Activated T-cell treated with anti-CD3 and anti-CD28 coated beads, Interleukin-2, amount 50 U/mL, for 1 hour (primary cell): ENCODE measurements at places on chromosomes 7 and 10.

DNA sequence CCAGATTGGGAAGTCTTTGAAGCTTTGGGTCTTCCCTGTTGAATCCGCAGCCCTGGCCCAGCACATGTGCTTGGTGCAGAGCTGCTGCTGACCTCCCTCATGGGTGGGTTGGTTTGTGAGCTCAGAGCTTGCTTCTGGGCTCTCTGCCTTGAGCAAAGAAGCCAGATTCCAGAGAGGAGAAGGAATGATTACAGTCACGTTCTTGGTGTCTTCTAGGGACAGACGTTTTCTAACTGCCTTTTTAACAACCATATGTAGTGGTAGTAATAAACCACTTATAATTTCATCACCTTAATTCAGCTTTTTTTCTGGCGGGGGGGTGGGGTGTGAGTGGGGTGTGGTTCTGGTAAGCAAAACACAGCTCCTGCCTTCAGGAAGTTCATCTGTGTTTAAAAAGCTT, 39.5 kb downstream of the LRMDA start:
- no peak for DNase-seq

GRCh38 chr7:94382132-94382531, 12.6 kb upstream of the COL1A2 start:
- no peak for DNase-seq

DNA sequence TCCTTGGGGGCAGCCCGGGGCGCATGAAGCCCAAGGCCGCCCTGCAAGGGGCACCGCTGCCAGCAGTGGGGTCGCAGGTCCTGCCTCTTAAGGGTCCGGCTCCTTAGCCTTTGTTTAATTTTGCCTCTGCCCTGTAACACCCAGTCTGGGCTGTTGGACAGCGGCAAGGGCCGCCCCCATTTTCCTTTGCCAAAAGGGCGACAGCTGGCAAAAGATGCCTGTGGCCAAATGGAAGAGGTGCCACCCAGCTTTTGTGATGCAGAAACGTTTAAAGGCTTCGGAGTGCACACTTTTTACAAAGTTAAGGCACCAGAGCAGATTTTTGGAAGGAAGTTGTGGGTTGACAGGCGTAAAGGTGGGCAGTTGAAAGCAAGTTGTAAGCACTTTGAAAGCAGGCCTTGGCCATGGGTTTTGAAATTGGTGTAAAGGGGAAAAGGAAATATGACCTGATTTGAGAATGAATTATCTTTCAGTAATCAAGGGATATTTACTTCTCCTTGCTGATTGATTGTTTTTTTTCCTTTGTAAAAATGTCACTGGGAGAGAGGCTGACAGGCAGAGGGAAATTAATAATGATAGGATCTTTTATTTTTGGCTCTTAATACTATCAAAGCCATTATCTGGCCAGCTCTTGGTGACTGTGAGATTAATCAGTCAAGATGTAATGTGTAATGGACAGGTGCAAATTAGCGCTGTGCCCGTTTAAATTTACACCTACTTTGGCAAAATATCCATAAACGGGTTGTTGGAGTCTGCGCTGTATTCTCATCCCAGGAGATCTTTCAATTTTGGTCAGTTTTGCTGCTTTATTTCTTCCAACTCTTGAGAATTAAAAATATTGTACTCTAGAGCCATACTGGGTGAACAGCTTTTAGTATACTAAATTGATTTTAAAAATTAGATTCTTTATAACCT, 1.2 kb downstream of the CASD1 start:
- DNase-seq: peak; percentile 53

- DNase-seq: peak; percentile 65
These were observed 6.9 kb downstream of the STN1 start for GRCh38 chr10:103911021-103911459.

DNA sequence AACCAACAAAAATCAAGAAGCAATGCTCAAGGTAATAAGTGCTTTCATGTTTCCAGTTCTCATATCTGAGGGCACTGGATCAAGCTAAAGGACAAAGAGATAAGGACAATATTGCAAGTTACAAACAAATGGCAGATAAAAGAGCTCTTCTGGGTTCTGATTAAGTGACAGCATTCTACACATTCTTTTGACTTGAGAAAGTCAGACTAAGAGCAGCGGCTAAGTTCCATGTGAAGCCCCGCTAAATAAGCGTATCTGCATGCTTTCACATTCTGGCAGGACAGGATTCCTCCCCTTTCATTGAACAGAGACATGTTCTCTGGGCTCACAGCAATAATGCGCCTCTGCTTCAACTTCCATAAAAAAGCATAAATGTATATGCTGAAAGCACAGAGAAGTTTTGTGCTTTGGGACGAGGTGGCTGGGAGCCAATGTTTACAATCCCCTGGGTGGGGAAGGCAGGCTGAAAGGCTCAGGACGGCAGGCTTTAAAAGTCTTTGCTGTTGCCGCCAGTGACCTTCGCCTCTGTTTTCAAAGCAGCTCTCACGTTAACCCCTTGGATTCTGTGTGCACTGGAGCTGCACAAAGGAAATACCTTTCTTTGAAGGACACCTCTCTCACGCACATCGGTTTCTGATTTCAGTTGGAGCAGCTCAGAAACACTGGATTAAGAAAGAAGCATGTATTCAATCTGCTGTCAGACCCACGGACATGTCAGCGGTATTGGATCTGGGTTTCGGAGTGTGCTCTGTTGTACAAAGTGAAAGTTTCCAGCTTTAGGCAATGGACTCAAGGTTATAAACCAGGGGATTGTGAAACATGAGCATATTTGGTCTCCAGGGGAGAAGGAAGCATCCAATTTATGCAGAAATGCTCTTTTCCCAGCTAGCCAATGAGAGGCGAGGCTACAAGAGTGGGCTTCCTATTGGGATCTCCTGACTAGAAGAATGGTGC, 105.4 kb upstream of the FAM133B start:
- DNase-seq: no peak

DNA sequence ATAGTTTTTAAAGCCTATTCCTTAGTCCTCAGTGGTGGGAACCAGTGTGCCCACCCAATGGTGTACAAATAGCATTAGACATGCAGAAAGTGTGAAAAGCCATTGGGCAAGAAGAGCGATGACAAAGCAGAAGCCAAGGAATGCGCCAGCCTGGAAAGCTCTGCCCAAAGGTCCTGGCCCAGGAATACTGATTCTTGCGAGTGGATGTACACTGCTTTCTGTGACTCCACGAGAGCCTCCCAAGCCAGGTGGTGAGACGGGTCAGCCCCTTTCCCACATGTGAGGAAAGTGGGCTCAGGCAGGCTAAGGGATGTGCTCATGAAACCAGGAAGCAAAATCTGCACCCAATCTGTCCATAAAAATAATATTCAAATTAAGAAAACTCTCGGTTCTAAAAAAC, 106.6 kb downstream of the ADCY1 start:
- DNase-seq: no peak

- DNase-seq: no peak
These were observed 18.7 kb upstream of the PPP2R2D start for GRCh38 chr10:131882151-131882550.

DNA sequence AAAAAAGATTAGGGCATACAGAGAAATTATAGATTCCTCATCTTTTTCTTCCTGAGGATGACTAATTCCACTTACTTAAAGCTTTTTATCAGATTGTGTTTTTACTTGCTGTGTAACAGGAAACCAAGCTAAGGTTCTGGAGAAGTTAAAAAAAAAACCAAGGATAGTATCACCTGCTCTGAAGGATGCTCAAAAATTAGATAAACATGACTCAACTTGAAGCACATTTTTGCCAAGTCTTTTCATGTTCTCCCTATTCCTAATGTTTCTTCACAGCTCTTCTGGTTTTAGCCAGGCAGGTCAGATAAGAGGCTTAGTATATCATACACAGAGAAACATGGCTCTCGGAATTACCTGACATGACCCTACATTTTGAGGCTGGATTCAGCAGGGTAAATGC, 90.3 kb downstream of the CPEB3 start:
- no peak for DNase-seq

DNA sequence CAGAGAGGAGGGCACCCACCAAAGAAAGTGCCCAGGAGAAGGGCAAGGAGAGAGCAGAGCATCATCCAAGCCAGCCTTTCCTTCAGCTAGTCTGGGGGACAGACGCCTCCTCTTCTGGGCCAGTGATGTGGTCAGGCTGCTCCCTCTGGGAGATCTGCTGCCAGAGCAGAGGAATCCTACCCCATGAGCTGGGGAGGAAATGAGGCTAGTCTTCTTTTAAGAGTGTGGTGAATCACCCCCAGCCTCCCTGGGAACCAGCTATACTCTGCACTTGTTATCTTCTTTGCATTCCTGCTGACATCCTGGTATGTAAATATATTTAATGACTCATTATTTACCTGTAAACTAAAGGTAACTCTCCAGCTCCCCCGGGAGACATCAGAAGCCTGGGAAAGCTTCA, 41.6 kb upstream of the EPHB6 start:
- peak; percentile 36 for DNase-seq

DNA sequence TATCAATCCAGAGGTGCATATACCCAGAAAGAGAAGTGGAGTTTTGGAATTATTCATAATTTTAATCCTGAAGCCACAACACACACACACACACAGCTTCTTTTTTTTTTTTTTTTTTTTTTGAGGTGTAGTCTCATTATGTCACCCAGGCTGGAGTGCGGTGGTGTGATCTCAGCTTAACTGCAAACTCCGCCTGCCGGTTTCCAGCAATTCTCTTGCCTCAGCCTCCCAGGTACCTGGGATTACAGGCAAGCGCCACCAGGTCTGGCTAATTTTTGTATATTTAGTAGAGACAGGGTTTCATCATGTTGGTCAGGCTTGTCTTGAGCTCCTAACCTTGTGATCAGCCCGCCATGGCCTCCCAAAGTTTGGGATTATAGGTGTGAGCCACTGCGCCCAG, 35.4 kb downstream of the TET1 start:
- no peak for DNase-seq

DNA sequence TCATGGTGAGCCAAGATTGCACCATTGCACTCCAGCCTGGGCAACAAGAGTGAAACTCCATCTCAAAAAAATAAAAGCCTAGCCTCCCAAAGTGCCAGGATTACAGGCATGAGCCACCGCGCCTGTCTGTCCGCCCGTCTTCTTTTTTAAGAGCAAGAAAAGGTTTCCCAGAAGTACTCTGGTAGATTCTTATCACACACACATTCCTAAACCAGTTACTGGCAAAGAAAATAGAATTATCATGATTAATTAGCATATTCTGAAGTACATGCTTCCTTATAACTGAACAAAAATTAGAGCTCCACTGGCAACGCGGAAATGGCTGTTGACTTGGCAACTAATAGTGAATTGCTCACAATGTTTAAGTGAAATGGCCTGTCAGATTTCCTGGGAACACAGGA, 87.0 kb downstream of the ADK start:
- DNase-seq: no peak

GRCh38 chr10:133056001-133056400, 31.7 kb upstream of the ADGRA1 start:
- DNase-seq: no peak

GRCh38 chr10:3339531-3339950, 167.0 kb upstream of the PITRM1 start:
- no peak for DNase-seq

- DNase-seq: no peak
These were observed 557.1 kb downstream of the PTPRN2 start for GRCh38 chr7:158030566-158030965.

GRCh38 chr10:10489076-10489475, 528.6 kb upstream of the CELF2 start:
- no peak for DNase-seq

- DNase-seq: no peak
These were observed 58.8 kb upstream of the ZNF804B start for GRCh38 chr7:88700725-88701124.

DNA sequence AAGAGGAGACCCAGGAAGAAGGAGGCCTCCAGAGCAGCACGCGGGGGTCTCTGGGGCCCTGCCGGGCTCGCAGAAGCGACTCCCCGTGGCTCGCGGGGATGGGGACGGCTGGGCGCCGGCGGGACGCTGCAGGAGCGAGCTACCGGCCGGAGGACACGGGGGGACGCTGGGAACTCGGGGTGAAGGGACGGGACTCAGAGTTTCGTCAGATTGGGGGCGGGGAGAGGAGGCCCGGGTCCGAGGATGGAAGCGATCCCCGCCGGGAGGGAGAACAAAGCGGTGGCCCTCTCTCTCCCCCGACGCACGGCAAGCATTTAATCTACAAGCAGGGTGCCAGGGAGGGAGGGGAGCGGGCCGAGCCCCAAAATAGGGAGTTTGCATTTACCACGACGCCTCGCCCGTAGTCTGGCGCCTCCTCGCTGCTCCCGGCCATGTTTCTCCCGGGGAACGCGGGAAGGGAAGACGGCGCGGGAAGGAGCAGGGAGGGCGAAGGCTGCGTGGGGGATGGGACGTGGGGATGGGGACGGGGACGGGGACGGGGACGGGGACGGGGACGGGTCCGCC, at the start of gene PRTFDC1:
Gene PRTFDC1 (minus strand): TSS at position 464 of the 564 bp plus-strand sequence. CDS start 31 bp downstream, at position 433.
- no peak for DNase-seq

DNA sequence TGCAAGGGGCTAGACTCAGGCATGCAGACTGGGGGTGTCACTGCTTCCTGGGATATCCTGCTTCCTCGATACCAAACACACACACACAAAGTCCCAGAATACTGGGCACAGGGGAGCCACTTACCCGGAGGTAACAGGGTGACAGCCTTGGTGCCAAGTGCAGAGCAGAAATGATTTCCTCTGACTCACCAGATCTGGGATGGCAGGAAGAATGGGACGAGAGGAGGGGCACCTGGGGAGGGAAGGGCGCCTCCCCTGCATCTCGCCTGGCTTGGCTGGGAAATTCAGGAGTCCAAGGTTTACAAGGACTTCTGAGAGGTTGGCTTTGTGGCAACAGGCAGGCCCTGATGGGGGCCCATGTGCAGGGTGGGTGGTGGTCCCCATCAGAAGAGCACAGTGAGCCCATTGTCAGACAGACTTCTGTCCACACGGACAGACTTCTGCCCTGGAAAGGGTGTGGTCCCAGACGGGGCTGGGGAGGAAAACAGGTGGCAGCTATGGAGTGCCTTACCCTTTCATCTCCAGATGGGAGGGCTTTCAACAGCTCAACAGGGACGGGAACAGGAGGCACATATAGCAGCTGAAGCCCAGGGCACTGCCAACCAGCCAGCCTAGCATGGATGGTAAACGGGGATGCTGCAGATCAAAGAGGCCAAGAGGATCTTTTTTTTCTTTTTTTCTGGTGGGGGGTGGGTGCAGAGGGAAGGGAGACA, 9.7 kb upstream of the CCL24 start:
- DNase-seq: no peak

DNA sequence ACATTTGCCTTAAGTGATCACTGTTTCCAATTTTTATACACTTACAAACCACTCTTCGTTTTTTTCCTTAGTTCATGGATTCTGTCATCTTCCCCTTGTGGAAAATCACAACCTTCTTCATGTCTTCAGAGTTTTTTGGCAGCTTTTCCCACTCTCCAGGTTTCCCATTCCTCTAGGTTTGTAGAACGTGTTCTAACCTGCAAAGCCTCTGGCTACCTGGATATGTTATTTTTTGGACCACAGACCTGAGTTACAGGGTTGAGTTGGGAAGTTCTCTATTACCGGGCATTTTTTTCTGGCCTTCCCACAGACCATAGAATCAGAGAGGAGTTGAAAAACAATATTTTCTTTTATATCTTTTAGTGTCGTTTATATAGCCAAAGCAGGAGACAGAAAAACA, 30.2 kb downstream of the NRG3 start:
- no peak for DNase-seq

- DNase-seq: no peak
These were observed 32.3 kb downstream of the OAT start for GRCh38 chr10:124386186-124387077.
